Fibroblast of skin of abdomen (primary cell): ENCODE measurements at places on chromosomes 16 and 17.
A peak's percentile ranks its signal among the peaks of the same experiment; 100 is the strongest.

DNA sequence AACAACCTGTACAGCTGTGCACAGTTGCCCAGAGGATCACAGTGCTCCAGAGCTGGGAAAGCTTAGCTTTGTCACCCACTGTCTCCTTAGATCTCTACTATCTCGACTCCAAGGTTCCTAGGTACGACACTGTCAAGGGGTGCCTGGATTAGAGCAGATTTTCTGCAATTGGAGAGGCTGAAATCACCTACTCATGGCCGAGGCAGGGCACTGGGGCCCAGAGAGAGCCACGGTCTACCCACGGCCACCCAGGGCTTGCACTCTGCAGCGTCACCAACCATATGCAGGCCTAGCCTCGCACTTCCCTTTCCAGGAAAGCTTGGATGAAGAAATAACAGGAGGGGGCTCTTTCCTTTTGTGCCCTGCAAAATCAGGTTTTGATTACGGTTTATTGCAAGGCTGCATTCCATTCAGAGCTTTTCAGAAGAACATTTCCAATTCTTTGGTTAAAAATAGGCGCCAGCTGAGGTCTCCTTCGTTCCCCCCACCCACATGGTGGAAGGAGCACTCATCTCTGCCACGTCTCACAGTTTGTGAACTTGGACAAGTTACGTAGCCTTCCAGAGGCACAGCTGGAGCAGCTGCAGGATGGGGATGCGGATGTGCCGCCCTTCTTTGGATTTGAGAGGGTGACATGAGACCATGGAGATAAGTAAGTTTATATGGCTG is 80.0 kb downstream of the IRX5 start:
- peak; percentile 59 for DNase-seq

- peak; percentile 86 for DNase-seq
Measured at GRCh38 chr17:29568331-29569244, at the start of gene TP53I13. Gene TP53I13 (plus strand): TSS chr17:29568701. CDS start chr17:29568759, 58 bp downstream.

DNA sequence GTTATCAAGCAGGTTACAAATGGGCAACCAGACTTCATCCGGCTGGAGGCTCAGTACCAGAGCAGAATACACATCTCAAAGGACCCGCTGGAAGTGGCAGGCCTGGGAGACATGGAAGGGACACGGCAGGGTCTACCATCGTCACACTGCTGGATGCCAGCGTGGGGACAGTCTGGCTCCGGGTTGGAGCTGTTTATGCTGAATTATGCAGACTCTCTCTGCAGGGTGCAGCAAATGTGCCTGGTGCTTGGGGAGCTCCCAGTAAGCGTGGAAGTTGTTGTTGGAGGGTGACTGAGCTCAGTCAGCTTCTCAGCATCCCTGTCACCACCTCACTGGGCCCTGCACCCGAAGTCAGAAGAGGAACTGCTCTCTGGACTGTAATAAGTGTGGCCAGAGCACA is 12.2 kb downstream of the WSCD1 start:
- DNase-seq = no peak

- DNase-seq = peak; percentile 69
Measured at GRCh38 chr17:12398441-12399051, 267.1 kb upstream of the MYOCD start.

GRCh38 chr17:69176457-69176795 is 34.7 kb upstream of the ABCA6 start:
- DNase-seq = no peak

GRCh38 chr17:43905985-43906852 is 1.1 kb downstream of the MPP2 start:
- peak; percentile 62 for DNase-seq

DNA sequence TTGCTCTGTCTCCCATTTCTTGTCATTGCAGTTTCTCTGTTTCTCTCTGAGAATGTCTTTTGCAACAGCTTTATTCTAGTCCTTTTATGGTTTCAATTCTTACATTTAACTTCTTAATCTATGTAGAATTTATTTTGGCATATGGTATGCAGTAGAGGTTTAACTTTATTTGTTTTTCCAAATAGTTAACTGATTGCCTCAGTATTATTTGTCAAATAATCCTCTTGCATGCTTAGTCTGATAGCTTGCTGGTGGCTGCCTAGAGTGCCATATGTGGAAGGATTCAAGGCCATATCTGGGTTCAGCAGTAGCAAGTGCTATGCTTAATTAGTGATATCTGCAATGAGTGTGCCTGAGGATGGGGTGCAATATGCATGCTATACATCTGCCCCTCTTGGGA is 6.9 kb downstream of the SNTB2 start:
- peak; percentile 46 for DNase-seq

DNA sequence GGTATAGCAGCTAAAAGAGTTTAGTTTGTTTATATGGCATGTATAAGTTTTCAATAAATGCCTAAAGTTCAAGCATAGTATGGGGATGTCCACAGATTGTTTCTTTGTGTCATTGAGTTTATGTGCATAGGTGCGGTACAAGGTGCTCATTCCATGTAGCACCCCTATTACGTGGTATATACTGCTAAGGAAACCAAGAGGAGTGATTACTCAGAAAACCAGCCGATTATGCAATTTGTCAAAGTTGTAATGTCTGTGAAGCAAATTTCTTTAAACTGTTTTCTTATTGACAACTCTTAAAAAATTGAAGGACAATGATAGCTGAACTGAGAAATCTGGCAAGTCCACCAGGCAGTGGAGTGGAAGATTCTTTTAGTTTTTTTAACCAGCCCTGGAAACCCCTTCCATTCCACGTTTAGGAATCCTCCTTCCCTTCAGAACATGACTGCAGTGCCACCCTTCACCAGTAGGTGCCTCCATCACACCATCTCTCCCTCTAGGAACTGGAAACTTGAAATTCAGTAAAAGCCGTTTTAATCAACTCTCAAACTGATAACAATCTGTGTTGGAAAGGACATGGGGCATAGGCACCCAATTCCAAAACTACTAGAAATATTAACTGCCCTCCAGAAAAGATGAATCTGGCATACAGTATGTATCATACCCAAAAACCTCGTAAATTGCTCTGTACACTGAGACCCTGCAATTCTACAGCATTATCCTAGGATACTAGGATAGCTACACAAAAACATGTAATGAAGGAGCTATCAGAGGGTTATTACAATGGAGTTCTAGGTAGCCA is 43.5 kb downstream of the REXO5 start:
- peak; percentile 61 for DNase-seq
